Upper lobe of right lung (tissue), 1 donor: ENCODE measurements at places on chromosomes 3 and 15. TPM values are rescaled to one million over a fixed set of nuclear protein-coding genes. Genes with fewer than 3 reads are reported as not detected.

STRIT1 gene
- total RNA-seq: not detected

ABCC5 gene
- total RNA-seq: 33.5 TPM

SNX4 gene
- 41.4 TPM for total RNA-seq

GP9 gene
- 1.2 TPM for total RNA-seq

SI gene
- not detected for total RNA-seq

NKTR gene
- 92.1 TPM for total RNA-seq

CSTA gene
- total RNA-seq: 22.3 TPM

NRROS gene
- total RNA-seq: 19.5 TPM

SLC7A14 gene
- not detected for total RNA-seq

OR5K4 gene
- not detected for total RNA-seq

RLBP1 gene
- not detected for total RNA-seq

ALS2CL gene
- 64.5 TPM for total RNA-seq

ST3GAL6 gene
- 29.4 TPM for total RNA-seq

CEP19 gene
- total RNA-seq: 1.6 TPM

CERS3 gene
- total RNA-seq: not detected

UCN2 gene
- total RNA-seq: not detected

BRPF1 gene
- 23.7 TPM for total RNA-seq

LRRFIP2 gene
- total RNA-seq: 50.3 TPM

NEK10 gene
- total RNA-seq: 0.49 TPM

ACOX2 gene
- total RNA-seq: 20.1 TPM

HESX1 gene
- total RNA-seq: 1.2 TPM

REC114 gene
- not detected for total RNA-seq

SPSB4 gene
- total RNA-seq: 1.2 TPM

OCA2 gene
- total RNA-seq: 0.55 TPM

ERICH6 gene
- total RNA-seq: not detected

FEZF2 gene
- total RNA-seq: not detected

SCAANT1 gene
- not detected for total RNA-seq

MFSD1 gene
- total RNA-seq: 84.5 TPM

MRAS gene
- 79.4 TPM for total RNA-seq

NXPE3 gene
- 15.9 TPM for total RNA-seq

TRIM69 gene
- 25.4 TPM for total RNA-seq

PLA2G4F gene
- 104 TPM for total RNA-seq

SMAD6 gene
- 167 TPM for total RNA-seq

PEX5L gene
- total RNA-seq: 0.78 TPM

IGSF11 gene
- total RNA-seq: 0.46 TPM

ATG3 gene
- 48.6 TPM for total RNA-seq

GPR15 gene
- 2.5 TPM for total RNA-seq

TOP2B gene
- 83.4 TPM for total RNA-seq

GNAT1 gene
- not detected for total RNA-seq

KBTBD12 gene
- 1.3 TPM for total RNA-seq

MYO1E gene
- total RNA-seq: 98.4 TPM

FES gene
- 48.0 TPM for total RNA-seq

ROPN1 gene
- not detected for total RNA-seq

CKMT1A gene
- total RNA-seq: 1.9 TPM

FBXO40 gene
- total RNA-seq: 0.09 TPM

TBC1D2B gene
- total RNA-seq: 88.7 TPM

SSUH2 gene
- not detected for total RNA-seq

P3H2 gene
- total RNA-seq: 79.0 TPM

C3orf49 gene
- total RNA-seq: not detected

CDHR4 gene
- not detected for total RNA-seq

SLC24A5 gene
- 0.84 TPM for total RNA-seq
